ENCODE measurements at places on chromosomes 5 and 9. TPM values are rescaled to one million over a fixed set of nuclear protein-coding genes. Genes with fewer than 3 reads are reported as not detected.
A peak's percentile ranks its signal among the peaks of the same experiment; 100 is the strongest.

DNA sequence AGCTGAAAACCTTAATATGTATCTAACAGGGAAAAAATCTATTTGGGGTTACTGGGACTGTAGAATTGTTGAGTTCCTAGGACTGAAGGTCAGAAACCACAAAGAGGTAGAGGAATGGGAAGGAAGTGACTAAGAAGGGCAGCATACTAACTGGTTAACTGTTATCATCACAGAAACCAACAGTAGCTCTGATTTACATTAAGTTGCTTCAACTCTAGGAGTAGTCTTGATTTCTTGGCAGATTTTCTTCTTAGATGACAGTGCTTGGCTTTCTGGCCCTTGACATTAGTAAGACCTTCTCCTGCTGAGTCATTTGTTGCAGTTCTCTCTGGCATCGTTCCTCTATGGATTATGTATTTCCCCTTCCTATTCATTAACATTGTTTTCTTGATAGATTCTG, 116.1 kb upstream of the RASA1 start:
- no peaks in the 10 kb centered on the region for H3K4me1 ChIP-seq
- H3K27ac ChIP-seq = no peak overlapping the region
- DNase-seq = no peak
- H3K27me3 ChIP-seq = no peaks in the 10 kb centered on the region
- no peaks in the 10 kb centered on the region for H3K36me3 ChIP-seq

DNA sequence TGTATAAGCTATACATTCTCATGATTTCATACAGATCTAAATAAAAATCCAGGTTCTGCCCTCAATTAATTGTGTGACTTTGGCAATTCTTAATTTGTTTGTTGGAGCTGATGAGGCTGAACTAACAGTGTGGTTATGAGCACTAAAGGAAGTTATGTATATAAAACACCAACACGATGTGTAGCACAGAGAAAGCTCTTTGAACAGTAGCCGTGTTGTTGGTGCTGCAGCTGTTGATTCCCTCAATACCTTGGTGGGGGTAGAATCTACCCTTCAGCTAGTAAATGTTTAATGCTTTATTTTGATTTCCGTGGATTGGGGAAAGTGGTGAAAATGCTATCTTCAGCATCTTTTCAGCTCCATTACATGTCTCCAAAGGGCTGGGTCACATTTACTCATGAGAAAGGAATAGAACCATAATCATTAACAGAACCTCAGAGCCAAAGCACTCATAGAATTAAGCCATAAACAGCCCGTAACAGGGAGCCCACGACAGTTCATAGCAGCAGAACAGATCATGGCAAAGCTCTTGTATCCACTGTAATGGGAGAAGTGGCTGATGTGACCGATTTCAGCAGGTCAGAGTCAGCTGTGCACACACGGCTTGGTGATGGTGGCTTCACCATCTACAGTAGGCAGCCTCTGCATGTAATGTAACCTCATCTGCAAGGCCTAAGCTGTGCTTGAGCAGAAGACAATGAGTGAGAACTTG, 332.7 kb downstream of the DIRAS2 start:
- no peak for DNase-seq
- no peaks in the 10 kb centered on the region for H3K36me3 ChIP-seq
- H3K27ac ChIP-seq = no peak overlapping the region
- no peaks in the 10 kb centered on the region for H3K4me1 ChIP-seq
- no peak overlapping the region for H3K4me3 ChIP-seq
- peaks cover 3% of the 10 kb centered on the region for H3K27me3 ChIP-seq

CDH10 gene
- total RNA-seq = not detected

DMRT3 gene
- total RNA-seq = not detected

DNA sequence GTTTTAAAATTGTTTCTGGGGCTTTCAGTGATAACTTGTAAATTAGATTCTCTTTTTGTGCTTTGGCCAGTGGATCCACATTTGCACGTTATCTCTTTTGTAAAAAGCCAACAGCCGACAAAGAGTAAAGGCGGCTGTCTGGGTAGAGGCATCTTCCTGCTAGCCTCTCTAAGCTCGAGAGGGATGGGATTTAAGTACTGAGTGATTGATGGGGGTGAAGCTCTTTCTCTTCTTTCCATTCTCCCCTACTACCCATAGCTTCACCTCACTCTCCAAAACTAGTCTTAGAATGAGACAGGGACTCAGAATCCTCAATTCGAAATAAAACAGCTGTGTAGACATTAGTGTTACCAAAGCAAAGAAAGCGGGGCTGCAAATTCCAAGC, 3.4 kb downstream of the PBX3 start:
- H3K27me3 ChIP-seq = no peaks in the 10 kb centered on the region
- H3K4me1 ChIP-seq = peaks cover 9% of the 10 kb centered on the region
- H3K4me3 ChIP-seq = no peak overlapping the region

GRCh38 chr9:32603914-32604852, 31.2 kb upstream of the NDUFB6 start:
- no peaks in the 10 kb centered on the region for H3K36me3 ChIP-seq
- H3K4me1 ChIP-seq = peaks cover 12% of the 10 kb centered on the region
- no peaks in the 10 kb centered on the region for H3K27me3 ChIP-seq
- peak; percentile 81 for DNase-seq
- no peak overlapping the region for H3K27ac ChIP-seq

- no peaks in the 10 kb centered on the region for H3K36me3 ChIP-seq
- peak; percentile 18 for DNase-seq
- H3K27me3 ChIP-seq = no peaks in the 10 kb centered on the region
- H3K27ac ChIP-seq = no peak overlapping the region
- H3K4me1 ChIP-seq = no peaks in the 10 kb centered on the region
These were observed 85.9 kb downstream of the BOD1 start for GRCh38 chr5:173530547-173530946.

DNA sequence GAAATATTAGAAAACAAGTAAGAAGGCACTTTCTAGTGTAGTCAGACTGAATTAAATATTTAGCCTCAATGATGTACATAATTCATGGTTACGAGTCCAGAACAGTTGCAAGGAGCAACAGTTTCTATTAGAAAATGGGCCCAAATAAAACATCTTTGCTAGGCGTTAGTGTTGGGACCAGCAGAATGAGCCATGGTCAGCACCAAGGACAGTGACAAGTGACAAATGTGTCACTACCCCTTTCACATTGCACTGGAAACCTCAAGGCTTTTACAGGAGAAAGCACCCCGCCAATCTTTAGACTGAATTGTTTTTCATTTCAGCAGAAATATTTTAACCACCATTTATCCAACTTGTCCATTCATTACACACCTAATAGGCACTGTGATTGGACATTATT, 301.3 kb upstream of the ADCY2 start:
- H3K36me3 ChIP-seq = no peaks in the 10 kb centered on the region
- DNase-seq = no peak
- H3K27ac ChIP-seq = no peak overlapping the region
- H3K27me3 ChIP-seq = no peaks in the 10 kb centered on the region
- H3K4me1 ChIP-seq = no peaks in the 10 kb centered on the region

IGFBPL1 gene
- total RNA-seq = not detected

- H3K27ac ChIP-seq = no peak overlapping the region
- H3K4me3 ChIP-seq = no peak overlapping the region
- H3K36me3 ChIP-seq = no peaks in the 10 kb centered on the region
- H3K27me3 ChIP-seq = no peaks in the 10 kb centered on the region
- DNase-seq = no peak
These were observed 21.9 kb upstream of the CFAP95 start for GRCh38 chr9:69798744-69799143.

DNA sequence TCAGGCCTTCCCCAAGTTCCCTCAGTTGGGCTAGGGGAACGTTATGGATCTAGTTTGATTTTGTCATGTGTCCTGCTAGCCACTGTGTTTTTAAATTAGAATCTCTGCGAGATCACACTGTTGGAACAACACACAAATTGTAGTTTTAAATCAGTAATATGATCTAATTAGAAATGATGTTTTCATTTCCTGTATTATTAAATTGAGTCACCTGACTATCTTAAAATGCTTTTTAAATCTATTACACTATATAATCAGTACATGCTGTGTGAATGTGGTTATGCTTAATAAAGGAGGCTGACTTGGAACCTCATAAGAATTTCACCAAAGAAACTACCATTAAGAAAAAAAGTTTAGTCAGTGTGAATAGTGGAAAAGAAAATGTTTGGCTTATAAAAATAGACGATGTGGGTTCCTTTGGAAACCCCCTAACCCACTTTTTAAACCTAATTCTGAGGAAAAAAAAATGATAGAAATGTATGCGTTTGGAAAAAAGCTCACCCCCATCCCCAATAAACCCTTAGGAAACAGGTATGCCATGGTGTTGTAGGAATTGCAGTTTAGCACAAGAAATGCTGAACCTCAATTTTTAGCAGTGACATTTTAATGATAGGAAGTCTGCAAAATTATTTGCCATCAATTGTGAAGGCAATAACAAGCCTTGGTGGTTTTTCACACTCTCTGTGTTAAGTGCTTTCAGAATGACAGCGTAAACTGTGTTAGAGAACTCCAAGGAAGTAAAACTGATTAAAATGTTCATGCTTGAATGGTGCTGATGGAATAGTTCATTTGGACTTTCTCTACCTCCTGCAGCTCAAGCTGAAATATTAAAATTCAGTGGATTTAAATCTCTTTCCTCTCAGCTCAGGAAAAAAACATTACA, 59.0 kb downstream of the TLE4 start:
- no peaks in the 10 kb centered on the region for H3K36me3 ChIP-seq
- no peak overlapping the region for H3K4me3 ChIP-seq
- H3K4me1 ChIP-seq = no peaks in the 10 kb centered on the region
- no peaks in the 10 kb centered on the region for H3K27me3 ChIP-seq
- no peak overlapping the region for H3K27ac ChIP-seq
- DNase-seq = no peak

DNA sequence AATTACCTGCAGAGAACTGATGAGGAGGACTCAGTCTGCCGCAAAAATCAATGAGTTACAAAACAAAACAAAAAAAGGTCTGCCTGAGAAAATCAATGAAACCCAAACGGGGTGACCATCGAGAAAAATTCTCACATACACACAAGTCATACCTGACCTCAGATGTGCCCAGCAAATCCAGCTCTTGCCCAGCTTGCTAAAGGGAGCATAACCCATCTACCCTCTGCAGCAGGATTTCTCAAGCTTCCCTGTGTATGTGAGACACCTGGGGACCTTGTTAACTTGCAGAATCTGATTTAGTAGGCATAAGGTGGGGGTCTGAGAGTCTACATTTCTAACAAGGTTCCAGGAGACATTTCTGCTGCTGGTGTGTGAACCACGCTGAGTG, 126.3 kb downstream of the TLE1 start:
- H3K4me1 ChIP-seq = peaks cover 42% of the 10 kb centered on the region
- H3K27ac ChIP-seq = no peak overlapping the region
- no peak overlapping the region for H3K4me3 ChIP-seq
- no peaks in the 10 kb centered on the region for H3K36me3 ChIP-seq

WDR38 gene
- not detected for total RNA-seq

ZNF474 gene
- total RNA-seq = 0.37 TPM

GRCh38 chr5:168851902-168852321, 272.7 kb upstream of the PANK3 start:
- no peak for DNase-seq
- no peak overlapping the region for H3K27ac ChIP-seq
- H3K4me3 ChIP-seq = no peak overlapping the region
- peaks cover 86% of the 10 kb centered on the region for H3K27me3 ChIP-seq

LCNL1 gene
- total RNA-seq = 0.44 TPM

CNTNAP3 gene
- total RNA-seq = 14.8 TPM

- H3K27ac ChIP-seq = no peak overlapping the region
- peaks cover 87% of the 10 kb centered on the region for H3K36me3 ChIP-seq
- no peaks in the 10 kb centered on the region for H3K27me3 ChIP-seq
- DNase-seq = no peak
- H3K4me1 ChIP-seq = no peaks in the 10 kb centered on the region
These were observed 6.9 kb downstream of the NOL6 start for GRCh38 chr9:33466565-33467495.

PCDHGA12 gene
- 0.17 TPM for total RNA-seq

SLC4A9 gene
- 0.49 TPM for total RNA-seq

- no peaks in the 10 kb centered on the region for H3K36me3 ChIP-seq
- H3K27me3 ChIP-seq = no peaks in the 10 kb centered on the region
- no peak overlapping the region for H3K27ac ChIP-seq
- no peak for DNase-seq
- H3K4me1 ChIP-seq = peaks cover 12% of the 10 kb centered on the region
These were observed 287.3 kb downstream of the EFNA5 start for GRCh38 chr5:107383414-107383813.

PIK3R1 gene
- 7.2 TPM for total RNA-seq

PRELID1 gene
- 223 TPM for total RNA-seq

CDC20B gene
- not detected for total RNA-seq

DNA sequence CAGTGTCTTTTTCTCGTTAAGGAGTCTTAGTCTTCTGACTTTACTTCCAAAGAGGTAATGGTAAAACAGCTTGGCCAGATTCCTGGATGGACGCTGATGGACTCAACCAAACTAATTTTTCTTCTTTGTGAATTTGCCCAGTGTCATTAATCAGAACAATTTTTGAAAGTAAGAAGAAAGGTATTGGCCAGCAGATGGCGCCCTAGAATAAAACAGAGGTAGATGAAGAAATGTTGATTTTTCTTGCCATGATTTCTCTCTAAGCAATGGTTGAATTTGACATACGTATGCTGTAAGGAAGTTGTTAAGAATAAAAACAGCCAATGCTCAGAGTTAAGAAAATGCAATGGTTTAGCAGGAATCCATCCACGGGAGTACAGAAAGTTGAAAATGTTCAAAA, 500.0 kb downstream of the DIRAS2 start:
- peak; percentile 21 for DNase-seq
- H3K36me3 ChIP-seq = no peaks in the 10 kb centered on the region
- H3K27ac ChIP-seq = no peak overlapping the region
- H3K27me3 ChIP-seq = peaks cover 20% of the 10 kb centered on the region

PLK2 gene
- 54.6 TPM for total RNA-seq

ETF1 gene
- 178 TPM for total RNA-seq

DNA sequence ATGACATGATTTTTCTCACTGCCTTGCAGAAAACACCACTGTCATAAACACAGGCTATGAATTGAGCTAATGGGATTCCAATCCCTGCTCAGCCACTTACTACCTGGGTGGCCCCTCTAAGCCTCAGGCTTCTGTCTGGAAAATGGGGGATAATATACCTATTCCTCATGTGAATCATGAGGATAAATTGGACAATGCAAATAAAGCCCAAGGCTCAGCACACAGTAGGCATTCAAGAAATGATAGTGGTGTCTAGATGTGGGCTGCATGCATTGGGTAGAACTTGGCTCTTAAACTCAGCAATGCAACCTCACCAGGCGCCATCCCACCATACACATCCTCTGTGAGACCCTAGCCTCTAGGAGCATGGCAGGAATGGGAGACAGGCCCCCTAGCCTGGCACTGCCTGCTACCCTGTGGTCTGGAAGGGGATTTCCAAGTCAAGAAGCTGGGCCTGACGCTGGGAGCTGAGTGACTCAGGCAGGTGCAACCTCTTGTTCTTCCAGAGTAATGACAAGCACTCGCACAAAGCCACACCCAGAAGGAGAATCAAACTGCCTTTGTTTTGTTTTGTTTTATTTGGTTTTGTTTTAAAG, 2.3 kb upstream of the TNIP1 start:
- DNase-seq = no peak
- no peak overlapping the region for H3K27ac ChIP-seq
- H3K27me3 ChIP-seq = no peaks in the 10 kb centered on the region
